ENCODE measurements at places on chromosomes 12 and 14. TPM values are rescaled to one million over a fixed set of nuclear protein-coding genes. Genes with fewer than 3 reads are reported as not detected.
A peak's percentile ranks its signal among the peaks of the same experiment; 100 is the strongest.

- no peak for DNase-seq
These were observed 1.7 kb downstream of the HAL start for GRCh38 chr12:95994476-95994875.

- DNase-seq = no peak
These were observed 862 bp downstream of the KLRB1 start for GRCh38 chr12:9606736-9607372.

DNA sequence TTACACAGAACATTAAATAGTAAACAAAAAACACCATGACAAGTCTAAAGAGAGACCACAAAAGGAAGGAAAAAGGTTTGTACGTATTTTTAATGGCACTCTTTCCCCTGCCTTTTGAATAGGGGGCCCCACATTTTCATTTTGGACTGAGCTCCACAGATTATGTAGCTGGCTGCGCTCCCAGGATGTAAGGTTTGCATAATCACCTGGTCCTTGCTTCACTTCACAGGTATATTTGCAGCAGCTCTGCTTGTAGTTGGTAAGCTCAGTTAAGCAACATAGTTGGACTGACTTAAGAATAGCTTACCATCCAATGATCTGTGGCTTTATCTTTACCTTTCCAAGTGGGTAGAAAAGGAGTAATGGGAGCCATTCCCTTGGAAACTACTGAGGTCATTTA is 454.7 kb downstream of the APAF1 start:
- no peak for DNase-seq

LMBR1L gene
- 143 TPM for total RNA-seq

DNA sequence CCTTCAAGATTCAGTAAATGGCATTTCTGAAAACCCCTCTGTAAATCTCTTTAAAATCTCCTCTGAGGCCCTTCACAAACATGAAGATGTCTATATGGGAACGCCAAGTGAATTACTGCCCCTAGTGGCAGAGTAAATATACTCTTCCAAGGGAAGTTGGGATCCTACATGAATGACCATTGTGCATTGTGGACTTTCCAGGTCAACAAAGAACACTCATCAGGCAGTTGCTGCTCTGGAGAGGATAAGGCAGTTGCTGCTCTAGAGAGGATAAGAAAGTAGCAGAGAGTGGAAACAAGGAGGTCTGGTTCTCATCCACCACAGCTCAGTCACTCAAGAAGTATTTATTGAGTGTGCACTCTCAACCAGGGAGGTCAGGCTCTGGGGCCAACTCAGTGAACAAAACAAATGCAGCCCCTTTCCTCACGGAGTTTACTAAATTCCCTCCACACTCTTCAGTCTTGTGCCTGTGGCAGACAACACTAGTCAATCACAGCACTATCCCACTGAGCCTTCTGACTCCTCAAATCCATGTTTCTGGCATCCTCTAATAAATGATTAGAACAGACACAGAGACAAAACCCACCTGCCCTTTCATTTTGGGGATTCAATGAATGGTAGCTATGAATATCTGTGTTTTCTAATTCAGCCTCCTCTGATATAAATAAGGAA is 52.9 kb downstream of the SVOP start:
- DNase-seq = no peak

DNA sequence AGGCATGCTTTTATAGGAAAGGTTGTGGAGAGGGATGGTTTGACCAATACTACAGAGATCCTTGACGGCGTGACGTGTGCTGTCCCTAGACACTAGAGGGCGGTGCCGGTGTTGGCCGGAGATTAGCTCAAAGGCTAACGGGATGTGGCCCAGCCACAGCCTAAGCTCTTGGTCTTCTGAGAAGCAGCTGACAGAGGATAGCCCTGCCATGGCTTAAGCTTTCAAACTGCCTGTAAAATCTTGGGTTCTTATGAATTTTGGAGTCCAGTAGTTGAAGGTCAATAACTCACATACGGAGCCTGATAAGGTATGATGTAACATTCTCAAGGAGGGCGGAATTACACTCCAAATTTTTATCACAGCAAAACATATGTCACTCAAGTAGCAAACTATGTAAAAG is 515.7 kb upstream of the ATXN7L3B start:
- peak; percentile 43 for DNase-seq

DNA sequence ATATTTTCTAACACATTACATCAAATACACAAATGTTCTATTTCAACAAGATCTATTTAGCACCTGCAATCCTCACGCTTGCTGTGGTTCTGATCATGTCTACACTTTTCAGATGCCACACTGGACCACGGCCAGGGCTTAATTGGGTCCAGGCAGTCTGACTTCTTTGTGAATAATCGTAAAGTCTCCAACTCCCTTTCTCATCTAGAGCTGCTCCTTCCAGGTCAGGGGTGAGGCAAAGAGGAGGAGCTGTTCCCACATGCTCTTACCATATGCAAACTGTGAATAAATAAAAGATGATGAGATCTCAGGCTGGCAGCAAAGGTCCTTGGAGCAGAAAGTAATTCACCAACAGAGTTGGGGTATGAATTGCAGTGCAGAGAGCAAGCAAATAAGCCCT is 316.6 kb downstream of the GLT1D1 start:
- no peak for DNase-seq

SIX6 gene
- total RNA-seq = not detected

GRCh38 chr14:68981139-68981538 is 2.0 kb upstream of the ACTN1 start:
- no peak for DNase-seq

BCL2L14 gene
- 1.1 TPM for total RNA-seq

- no peak for DNase-seq
These were observed 24.8 kb downstream of the FOS start for GRCh38 chr14:75303381-75303789.

KRT74 gene
- not detected for total RNA-seq

OTX2 gene
- 0.27 TPM for total RNA-seq

KLRB1 gene
- not detected for total RNA-seq

DNA sequence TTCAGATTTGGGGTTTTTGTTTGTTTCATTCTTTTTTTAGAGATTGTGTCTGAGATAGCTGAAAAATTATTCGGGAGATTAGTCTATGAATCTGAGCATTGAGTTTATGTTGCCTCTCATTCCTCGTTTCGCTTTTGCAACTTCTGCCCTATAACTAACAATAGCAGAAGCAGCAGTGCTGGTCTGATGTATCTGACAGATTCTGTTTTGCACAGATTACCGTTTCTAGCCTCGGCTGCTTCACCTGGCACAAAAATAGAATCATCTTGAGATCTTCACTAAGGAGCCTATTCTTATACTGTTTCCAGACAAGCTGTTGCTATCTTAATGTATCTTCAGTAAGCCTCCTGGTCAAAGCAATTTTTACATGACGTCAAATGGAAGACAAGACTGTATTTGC is 29.2 kb downstream of the KCNJ8 start:
- DNase-seq = no peak

TPH2 gene
- not detected for total RNA-seq

CCDC197 gene
- not detected for total RNA-seq

DNA sequence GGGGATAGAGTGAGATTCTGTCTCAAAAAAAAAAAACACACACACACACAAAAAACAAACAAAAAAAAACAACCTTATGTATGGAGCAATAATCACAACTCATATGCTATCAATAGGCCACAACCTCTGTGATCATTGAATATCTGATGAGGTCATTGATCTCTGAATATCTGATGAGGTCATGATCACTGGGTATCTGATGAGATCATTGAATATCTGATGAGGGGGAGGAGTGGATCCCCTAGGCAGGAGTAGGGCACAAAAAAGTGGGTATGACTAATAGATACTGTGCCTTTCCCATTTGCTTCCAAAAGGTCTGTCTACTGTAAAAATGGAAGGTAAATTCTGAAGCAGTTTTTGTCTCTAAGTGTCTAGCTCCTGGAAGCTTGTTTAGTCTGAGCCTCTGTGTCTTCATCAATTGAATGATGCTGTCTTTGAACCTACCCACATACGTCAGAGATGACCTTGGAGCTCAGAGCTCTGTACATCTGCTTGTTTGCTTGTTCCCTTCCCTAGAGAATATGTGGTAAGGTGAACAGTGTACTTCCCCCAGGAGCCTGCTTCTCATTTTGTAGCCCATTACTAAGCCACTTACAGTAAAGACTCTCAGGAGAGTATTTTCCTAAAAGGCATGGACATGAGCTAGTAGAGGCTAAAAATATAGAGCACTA is 13.6 kb downstream of the PAH start:
- DNase-seq = no peak

DNA sequence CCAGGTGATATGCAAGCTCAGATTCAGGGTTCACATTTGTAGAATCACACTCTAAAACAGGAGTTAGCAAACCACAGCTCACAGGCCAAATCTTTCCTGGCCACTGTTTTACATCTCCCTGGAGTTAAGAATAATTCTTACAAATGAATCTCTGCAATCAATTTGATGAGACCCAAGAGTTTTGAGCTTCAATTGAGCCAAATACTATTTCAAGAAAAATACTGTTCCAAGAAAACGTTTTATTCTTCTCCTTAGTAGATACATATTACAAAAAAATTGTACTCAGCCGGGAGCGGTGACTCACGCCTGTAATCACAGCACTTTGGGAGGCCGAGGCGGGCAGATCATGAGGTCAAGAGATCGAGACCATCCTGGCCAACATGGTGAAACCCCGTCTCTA is 2.5 kb downstream of the PTGDR start:
- no peak for DNase-seq

MYO1H gene
- 0.51 TPM for total RNA-seq

GRCh38 chr12:112005419-112006395 is 7.3 kb downstream of the TMEM116 start:
- no peak for DNase-seq

ZBTB39 gene
- total RNA-seq = 20.8 TPM

SLC39A2 gene
- total RNA-seq = not detected

- no peak for DNase-seq
These were observed 886.2 kb upstream of the MGAT4C start for GRCh38 chr12:87142342-87142741.

GRCh38 chr14:74519316-74520074 is 25.9 kb downstream of the ISCA2 start:
- DNase-seq = no peak

DNA sequence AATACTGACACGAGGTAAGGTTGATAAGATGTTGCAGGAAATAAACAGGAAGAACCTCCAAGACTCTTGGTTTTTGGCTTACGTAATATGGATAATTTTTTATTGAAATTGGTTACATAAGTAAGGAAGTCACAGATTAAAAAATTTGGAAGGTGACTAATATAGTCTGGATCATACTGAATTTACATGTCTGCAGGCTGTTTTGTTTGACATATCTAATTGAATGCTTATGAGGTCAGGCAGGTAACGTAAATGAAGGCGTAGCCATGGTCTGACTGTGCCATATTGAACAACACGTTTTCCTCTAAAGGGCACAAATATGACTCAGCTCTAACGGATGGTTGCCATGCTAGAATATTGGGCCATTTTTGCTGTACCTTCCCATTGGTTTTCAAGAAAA is 648.1 kb upstream of the NOVA1 start:
- no peak for DNase-seq

- DNase-seq = no peak
These were observed 115.7 kb downstream of the DIO2 start for GRCh38 chr14:80095623-80096022.

- DNase-seq = no peak
These were observed 36.5 kb upstream of the CCDC88C start for GRCh38 chr14:91454155-91454554.

DNA sequence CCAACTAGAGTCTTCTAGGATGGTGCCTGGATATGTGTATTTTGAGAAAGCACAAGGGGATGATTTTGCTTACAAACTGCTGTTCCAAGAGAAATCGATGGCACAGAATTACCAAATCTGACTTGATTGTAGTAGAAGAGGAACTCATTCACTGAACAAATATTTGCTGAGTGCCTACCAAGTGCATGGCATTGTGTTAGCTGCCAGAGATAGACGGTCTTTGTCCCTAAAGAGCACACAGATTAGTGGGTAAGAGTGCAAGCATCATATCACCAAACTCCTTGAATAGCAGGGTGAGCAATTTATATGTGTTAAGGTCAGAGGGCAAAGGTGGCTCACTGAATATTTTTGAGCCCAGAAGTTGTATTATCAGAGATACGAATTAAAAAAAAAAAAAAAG is 3.5 kb upstream of the FOXN3 start:
- no peak for DNase-seq

DNA sequence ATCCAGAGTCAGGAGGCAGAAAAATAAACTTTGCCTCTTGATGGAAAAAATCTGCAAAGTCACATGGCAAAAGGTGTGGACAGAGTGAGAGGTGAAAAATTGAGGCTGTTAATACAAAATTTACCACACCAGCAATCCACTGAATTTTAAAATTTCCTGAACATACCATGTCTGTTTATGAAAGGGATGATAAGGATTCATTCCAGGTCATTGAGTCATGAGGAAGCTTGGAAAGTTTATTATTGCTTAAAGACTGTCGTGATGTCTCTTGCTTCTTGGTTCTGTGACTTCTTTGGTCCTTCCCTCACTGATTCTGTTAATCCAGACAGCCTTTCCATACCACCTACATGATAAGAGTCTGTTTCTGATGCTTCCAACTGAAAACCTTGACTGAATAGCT is 73.2 kb downstream of the TTC6 start:
- DNase-seq = no peak

DNA sequence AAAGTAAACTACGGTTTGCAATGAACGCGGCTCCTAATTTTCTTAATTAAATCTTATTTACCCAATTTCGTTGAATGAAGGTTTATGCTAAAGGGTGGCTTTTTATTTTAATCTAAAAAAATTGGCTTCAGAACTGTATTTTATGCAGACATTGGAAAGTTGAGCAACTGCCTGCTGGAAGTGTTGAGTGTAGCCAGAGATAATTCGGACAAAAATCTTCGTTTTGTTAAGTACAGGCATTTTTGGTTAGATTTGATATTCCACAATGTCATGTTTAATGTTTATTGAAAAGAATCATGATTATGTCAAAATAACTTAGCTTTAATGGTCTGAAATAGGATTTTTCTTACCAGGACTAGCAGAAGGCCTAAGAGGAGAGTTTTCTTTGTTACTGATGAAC is 875 bp downstream of the IRAK3 start:
- no peak for DNase-seq

KRT2 gene
- total RNA-seq = not detected

GRCh38 chr12:127450826-127451225 is 816.1 kb upstream of the TMEM132C start:
- DNase-seq = no peak

PPP1R1A gene
- 22.3 TPM for total RNA-seq

GRCh38 chr14:59268858-59269257 is 80.4 kb downstream of the DAAM1 start:
- no peak for DNase-seq

UNG gene
- 81.5 TPM for total RNA-seq

MAP1LC3B2 gene
- total RNA-seq = 0.84 TPM

DNA sequence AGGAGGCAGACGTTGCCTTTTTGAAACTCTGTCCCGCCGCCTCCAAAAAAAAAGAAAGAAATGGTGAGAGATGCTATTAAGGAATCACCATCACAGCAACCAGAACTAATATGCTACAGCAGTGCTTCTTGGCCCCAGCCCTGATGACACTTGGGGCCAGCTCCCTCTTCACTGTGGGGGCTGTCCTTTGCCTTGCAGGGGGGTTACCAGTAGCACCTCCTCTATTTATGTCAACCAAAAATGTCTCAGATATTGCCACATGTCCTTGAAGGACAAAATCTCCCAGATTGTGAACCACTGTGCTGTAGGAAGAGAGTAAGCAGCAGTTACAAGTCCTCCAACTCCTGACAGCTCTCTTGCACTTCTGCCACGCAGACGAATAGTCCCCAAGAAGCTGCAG is 76.4 kb downstream of the LRRC74A start:
- no peak for DNase-seq

OR6S1 gene
- total RNA-seq = not detected

CD163L1 gene
- 1.1 TPM for total RNA-seq

PLCZ1 gene
- not detected for total RNA-seq

CMA1 gene
- total RNA-seq = not detected
